ENCODE measurements at places on chromosomes 3 and 15. TPM values are rescaled to one million over a fixed set of nuclear protein-coding genes. Genes with fewer than 3 reads are reported as not detected.

DNA sequence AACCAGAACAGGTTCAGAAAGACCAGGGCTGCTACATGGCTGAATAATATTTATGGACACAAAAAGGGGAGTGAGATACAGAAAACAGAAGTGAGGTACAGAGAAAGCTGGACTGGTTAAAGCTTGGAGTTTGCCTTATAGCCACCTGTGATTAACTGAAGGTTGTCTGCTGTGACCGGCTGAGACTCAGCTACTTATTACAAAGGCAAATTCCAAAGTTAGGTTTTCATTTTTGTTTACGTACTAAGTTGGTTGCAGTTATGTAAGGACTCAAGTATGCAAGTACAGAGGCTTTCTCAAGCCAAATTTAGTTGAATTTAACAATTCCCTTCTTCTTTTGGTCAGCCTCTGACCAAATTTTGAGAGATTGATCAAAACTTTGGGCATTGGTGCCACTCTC is 264.6 kb downstream of the THSD4 start:
- H3K4me3 ChIP-seq = no peak overlapping the region
- H3K36me3 ChIP-seq = no peaks in the 10 kb centered on the region
- peaks cover 3% of the 10 kb centered on the region for H3K4me1 ChIP-seq
- no peak overlapping the region for H3K27ac ChIP-seq
- peaks cover 5% of the 10 kb centered on the region for H3K27me3 ChIP-seq
- no peak for DNase-seq

DNA sequence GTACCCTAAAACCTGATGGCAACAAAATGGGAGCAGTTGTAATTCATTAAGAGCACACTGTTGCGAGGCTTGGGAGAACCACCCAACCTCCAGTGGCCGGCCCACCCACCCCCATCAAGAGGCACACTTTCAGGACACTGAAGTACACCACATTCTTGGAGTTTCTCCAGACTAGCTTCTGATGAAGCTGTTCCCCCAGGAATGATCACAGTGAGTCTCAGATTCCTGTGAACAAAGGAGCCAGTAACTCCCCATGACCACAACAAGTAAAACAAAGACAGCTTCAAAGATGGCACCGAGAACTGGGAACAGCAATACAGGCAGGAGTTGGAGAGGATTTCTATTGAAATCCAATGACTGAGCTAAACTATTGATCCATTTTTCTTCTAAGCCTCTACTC is 126.0 kb downstream of the ST8SIA2 start:
- DNase-seq = no peak
- peaks cover 2% of the 10 kb centered on the region for H3K4me1 ChIP-seq
- H3K4me3 ChIP-seq = no peak overlapping the region
- H3K36me3 ChIP-seq = no peaks in the 10 kb centered on the region

GRCh38 chr3:109025896-109026295 is 72.2 kb upstream of the GUCA1C start:
- no peak overlapping the region for H3K27ac ChIP-seq
- no peaks in the 10 kb centered on the region for H3K4me1 ChIP-seq
- no peaks in the 10 kb centered on the region for H3K36me3 ChIP-seq

DNA sequence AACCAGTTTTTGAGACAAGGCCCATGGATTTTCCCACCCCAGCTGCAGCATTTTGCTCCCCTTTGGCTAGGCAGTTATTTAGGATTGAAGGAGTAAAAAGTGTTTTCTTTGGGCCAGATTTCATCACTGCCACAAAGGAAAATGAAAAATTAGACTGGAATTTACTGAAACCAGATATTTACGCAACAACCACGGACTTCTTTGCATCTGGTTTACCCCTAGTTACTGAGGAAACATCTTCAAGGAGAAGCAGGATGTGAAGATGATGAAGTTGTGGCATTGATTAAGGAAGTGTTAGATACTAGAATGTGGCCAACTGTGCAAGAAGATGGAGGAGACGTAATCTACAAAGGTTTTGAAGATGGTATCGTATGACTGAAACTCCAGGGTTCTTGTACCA is 165.2 kb upstream of the MYRIP start:
- no peak overlapping the region for H3K27ac ChIP-seq
- DNase-seq = no peak
- H3K4me1 ChIP-seq = peaks cover 7% of the 10 kb centered on the region
- H3K4me3 ChIP-seq = no peak overlapping the region
- H3K36me3 ChIP-seq = no peaks in the 10 kb centered on the region
- peaks cover 5% of the 10 kb centered on the region for H3K27me3 ChIP-seq

SKOR1 gene
- total RNA-seq = 0.30 TPM
